ENCODE measurements at places on chromosomes 1 and 21.
A peak's percentile ranks its signal among the peaks of the same experiment; 100 is the strongest.

GRCh38 chr1:184489908-184490307 lies 103.1 kb downstream of the C1orf21 start:
- DNase-seq, result no peak

GRCh38 chr1:221775206-221775605 lies 33.3 kb upstream of the DUSP10 start:
- no peak for DNase-seq

DNA sequence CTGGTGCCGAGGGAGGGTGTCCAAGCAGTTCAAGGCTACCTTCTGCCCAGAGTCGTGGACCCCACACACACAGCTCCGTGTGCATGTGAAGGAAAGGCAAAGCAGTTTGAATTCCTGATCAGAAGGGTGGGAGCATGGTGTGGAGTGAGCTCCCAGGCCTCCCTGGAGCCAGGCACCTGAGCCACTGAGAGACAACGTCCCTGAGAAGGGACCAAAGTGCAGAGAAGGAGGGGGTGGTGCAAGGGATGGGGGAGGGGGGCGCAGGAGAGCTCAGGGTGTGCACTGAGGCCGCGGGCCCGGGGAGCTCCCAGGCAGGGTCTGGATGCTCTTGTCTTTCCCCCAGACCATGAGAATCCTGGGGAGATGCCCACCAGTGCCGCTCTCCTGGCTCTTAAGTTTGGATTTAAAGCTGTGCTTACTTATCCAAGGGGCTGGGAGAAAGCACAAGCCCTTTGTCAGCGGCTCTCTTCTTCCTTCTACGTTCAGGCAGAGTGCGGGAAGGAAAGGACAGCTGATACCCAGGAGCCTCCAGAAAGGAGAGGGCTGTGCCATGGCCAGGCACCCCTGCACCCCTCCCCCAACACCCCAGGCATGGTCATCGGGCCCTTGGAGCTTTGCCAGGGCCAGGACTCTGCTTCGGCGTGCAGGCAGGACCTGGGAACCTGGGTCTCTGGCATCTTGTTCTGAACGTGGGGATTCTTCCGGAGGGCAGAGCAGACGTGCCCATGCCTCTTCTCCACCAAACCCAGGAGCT lies 24.1 kb downstream of the ACTA1 start:
- no peak for DNase-seq

DNA sequence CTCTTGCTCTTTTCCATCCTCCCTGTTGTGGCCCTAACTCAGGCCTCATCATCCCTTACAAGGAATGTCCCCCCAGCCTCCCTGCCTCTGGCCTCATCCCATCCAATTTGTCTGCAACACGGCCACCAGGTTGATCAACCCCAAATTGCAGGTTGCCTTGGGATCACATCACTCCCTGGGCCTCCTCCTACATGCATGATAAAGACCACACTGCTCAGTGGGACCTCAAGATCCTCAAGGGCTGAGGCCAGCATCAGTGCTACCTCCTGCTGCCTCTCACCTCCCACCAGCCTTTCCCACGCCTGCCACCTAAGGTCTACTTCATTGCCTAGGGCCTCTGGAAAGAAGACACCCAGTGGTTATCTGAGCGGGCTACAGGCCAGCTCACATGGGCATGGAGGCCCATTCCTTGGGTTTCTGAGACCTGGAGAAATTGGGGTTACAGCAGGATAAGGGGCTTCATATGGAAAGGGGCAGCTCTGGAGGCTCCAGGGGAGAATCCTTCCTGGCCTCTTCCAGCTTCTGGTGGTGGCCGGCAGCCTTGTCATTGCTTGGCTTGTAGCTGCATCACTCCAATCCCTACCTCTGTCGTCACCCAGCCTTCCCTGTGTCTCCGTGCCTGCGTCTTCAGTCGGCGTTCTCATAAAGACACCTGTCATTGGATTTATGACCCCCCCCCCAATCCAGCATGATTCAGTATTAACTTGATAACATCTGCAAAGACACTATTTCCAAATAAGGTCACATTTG lies 60.5 kb downstream of the KLHDC7A start:
- DNase-seq, result no peak

DNA sequence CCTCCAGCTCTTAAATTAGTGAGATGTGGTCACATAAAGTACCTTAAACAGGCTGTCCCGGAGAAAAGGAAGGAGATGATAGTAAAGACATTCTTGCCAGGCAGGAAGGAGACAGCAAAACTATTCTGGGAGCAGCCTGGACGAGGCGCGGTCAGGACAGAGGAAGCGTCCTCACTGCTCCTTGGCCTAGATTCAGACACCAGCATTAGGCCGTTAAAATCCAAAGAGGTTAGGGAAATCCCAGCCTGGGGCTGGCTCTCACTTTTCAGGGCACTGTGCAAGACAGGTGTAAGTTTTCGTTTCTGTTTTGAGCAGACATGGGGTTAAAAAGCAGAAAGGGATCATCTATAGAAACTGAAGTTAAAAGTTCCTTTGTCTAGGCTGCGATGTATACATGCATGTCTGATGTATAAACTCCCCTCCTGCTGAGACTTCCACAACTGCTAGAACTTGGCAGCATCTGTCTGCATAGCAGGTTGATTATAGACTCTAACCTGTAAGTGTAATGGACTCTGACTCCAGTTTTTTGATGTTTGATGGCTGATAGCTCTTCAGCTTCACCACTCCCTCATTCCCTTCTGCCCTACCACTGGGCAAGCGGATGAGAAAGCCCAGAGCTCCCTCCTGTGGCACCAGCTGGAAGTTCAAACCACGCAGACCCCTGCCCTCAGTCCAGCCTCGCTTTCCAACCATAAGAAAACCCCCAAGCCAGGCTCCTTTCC lies 21.5 kb downstream of the STPG1 start:
- DNase-seq, result peak; percentile 75

- DNase-seq, result no peak
Measured at GRCh38 chr1:201838381-201838780, 9.4 kb downstream of the IPO9 start.

- no peak for DNase-seq
Measured at GRCh38 chr1:30815556-30815955, 58.0 kb upstream of the LAPTM5 start.

GRCh38 chr21:33659568-33659949 lies 17.3 kb downstream of the ITSN1 start:
- no peak for DNase-seq

All from endothelial cell of umbilical vein (primary cell).